IgD-negative memory B cell (primary cell): ENCODE measurements at places on chromosomes 16 and 17. TPM values are rescaled to one million over a fixed set of nuclear protein-coding genes. Genes with fewer than 3 reads are reported as not detected.

The GNGT2 gene
- polyA plus RNA-seq: 10.3 TPM

The NGFR gene
- polyA plus RNA-seq: not detected

The TBC1D3D gene
- not detected for polyA plus RNA-seq

The KRTAP4-4 gene
- not detected for polyA plus RNA-seq

The CDK3 gene
- 0.71 TPM for polyA plus RNA-seq

The CALB2 gene
- not detected for polyA plus RNA-seq

The PPP1R27 gene
- polyA plus RNA-seq: not detected

The UNC119 gene
- polyA plus RNA-seq: 69.5 TPM

The ADAT1 gene
- polyA plus RNA-seq: 39.3 TPM

The CA10 gene
- polyA plus RNA-seq: not detected

The CACNG3 gene
- polyA plus RNA-seq: not detected

The CHMP1A gene
- 63.9 TPM for polyA plus RNA-seq

The CACNA1H gene
- not detected for polyA plus RNA-seq

The CHD9NB gene
- not detected for polyA plus RNA-seq

The METTL2A gene
- 18.4 TPM for polyA plus RNA-seq

The LMF1 gene
- polyA plus RNA-seq: 16.1 TPM

The OR1F1 gene
- not detected for polyA plus RNA-seq

The ALDH3A1 gene
- not detected for polyA plus RNA-seq

The TNK1 gene
- 4.4 TPM for polyA plus RNA-seq

The HCRT gene
- polyA plus RNA-seq: not detected

The ENPP7 gene
- 0.89 TPM for polyA plus RNA-seq

The TBC1D26 gene
- polyA plus RNA-seq: not detected

The RHBDF1 gene
- polyA plus RNA-seq: not detected

The CCL8 gene
- not detected for polyA plus RNA-seq
